Fibroblast of lung (primary cell): ENCODE measurements at places on chromosomes 6 and 20.

- no peak overlapping the region for H3K4me3 ChIP-seq
- no peaks in the 10 kb centered on the region for H3K36me3 ChIP-seq
- no peaks in the 10 kb centered on the region for H3K4me1 ChIP-seq
- no peak overlapping the region for H3K27ac ChIP-seq
- H3K27me3 ChIP-seq = no peaks in the 10 kb centered on the region
These were observed 267.9 kb upstream of the CITED2 start for GRCh38 chr6:139642346-139642745.

- no peak overlapping the region for H3K4me3 ChIP-seq
- no peaks in the 10 kb centered on the region for H3K27me3 ChIP-seq
- H3K4me1 ChIP-seq = peaks cover 16% of the 10 kb centered on the region
- no peak for DNase-seq
These were observed 33.2 kb downstream of the VEGFA start for GRCh38 chr6:43803055-43803782.

- no peaks in the 10 kb centered on the region for H3K36me3 ChIP-seq
- no peaks in the 10 kb centered on the region for H3K4me1 ChIP-seq
- DNase-seq = peak; percentile 82
- H3K4me3 ChIP-seq = no peak overlapping the region
These were observed 154.8 kb downstream of the PDSS2 start for GRCh38 chr6:107304421-107305025.

DNA sequence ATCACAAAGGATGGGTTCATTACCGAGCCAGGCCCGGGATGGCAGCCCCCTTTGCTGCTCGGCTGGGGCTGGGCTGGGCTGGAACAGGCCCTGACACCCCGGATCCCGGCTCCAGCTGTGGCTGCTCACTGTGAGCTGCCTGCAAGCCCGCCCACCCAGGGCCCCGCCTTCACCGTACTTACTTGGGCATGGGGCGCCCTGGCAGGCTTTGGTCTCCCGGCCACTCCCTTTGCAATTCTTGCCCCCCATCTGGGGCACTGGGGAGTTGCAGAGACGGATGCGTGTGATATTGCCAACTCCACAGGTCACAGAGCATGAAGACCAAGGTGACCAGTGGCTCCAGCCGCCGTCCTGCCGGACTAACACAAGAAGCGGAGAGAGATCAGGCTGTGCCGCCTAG, 16.7 kb downstream of the THBS2 start:
- H3K36me3 ChIP-seq = peaks cover 32% of the 10 kb centered on the region
- H3K4me1 ChIP-seq = no peaks in the 10 kb centered on the region
- H3K27me3 ChIP-seq = no peaks in the 10 kb centered on the region
- H3K4me3 ChIP-seq = no peak overlapping the region
- H3K27ac ChIP-seq = no peak overlapping the region

- H3K27ac ChIP-seq = no peak overlapping the region
- no peaks in the 10 kb centered on the region for H3K36me3 ChIP-seq
- H3K4me1 ChIP-seq = no peaks in the 10 kb centered on the region
- no peak overlapping the region for H3K4me3 ChIP-seq
- no peak for DNase-seq
- peaks cover 6% of the 10 kb centered on the region for H3K27me3 ChIP-seq
These were observed 17.7 kb upstream of the BCLAF1 start for GRCh38 chr6:136307351-136307750.

GRCh38 chr6:88359530-88360202, 193.5 kb upstream of the CNR1 start:
- peaks cover 2% of the 10 kb centered on the region for H3K4me1 ChIP-seq
- no peaks in the 10 kb centered on the region for H3K36me3 ChIP-seq
- H3K27ac ChIP-seq = no peak overlapping the region

DNA sequence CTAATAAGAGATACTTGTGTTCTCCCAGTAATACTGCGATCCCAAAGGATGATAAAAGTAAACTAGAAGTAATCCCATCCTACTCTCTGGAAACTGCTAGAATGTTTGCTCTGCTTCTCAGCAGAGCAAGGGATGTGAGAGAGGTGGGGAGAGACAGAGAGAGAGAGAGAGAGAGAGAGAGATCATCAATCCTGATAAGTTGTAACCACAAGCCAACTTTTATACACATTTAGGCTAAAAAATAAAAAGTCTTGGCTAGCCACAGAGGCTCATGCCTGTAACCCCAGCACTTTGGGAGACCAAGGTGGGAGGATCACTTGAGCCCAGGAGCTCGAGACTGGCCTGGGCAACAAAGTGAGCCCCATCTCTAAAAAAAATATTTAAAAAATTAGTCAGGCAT, 16.0 kb upstream of the TRIM38 start:
- no peak for DNase-seq
- no peaks in the 10 kb centered on the region for H3K36me3 ChIP-seq
- H3K4me1 ChIP-seq = no peaks in the 10 kb centered on the region
- no peak overlapping the region for H3K4me3 ChIP-seq
- no peak overlapping the region for H3K27ac ChIP-seq

- DNase-seq = no peak
- H3K4me3 ChIP-seq = no peak overlapping the region
- no peaks in the 10 kb centered on the region for H3K4me1 ChIP-seq
- H3K27me3 ChIP-seq = no peaks in the 10 kb centered on the region
- H3K36me3 ChIP-seq = peaks cover 40% of the 10 kb centered on the region
These were observed 23.8 kb downstream of the ADRM1 start for GRCh38 chr20:62326559-62326958.

- no peak for DNase-seq
- peaks cover 37% of the 10 kb centered on the region for H3K4me1 ChIP-seq
These were observed 65.7 kb downstream of the PYGB start for GRCh38 chr20:25313593-25313992.
